CD4-positive, alpha-beta T cell treated with Interleukin-15 for 4 hours (primary cell): ENCODE measurements at places on chromosomes 13 and 19.
A peak's percentile ranks its signal among the peaks of the same experiment; 100 is the strongest.

DNA sequence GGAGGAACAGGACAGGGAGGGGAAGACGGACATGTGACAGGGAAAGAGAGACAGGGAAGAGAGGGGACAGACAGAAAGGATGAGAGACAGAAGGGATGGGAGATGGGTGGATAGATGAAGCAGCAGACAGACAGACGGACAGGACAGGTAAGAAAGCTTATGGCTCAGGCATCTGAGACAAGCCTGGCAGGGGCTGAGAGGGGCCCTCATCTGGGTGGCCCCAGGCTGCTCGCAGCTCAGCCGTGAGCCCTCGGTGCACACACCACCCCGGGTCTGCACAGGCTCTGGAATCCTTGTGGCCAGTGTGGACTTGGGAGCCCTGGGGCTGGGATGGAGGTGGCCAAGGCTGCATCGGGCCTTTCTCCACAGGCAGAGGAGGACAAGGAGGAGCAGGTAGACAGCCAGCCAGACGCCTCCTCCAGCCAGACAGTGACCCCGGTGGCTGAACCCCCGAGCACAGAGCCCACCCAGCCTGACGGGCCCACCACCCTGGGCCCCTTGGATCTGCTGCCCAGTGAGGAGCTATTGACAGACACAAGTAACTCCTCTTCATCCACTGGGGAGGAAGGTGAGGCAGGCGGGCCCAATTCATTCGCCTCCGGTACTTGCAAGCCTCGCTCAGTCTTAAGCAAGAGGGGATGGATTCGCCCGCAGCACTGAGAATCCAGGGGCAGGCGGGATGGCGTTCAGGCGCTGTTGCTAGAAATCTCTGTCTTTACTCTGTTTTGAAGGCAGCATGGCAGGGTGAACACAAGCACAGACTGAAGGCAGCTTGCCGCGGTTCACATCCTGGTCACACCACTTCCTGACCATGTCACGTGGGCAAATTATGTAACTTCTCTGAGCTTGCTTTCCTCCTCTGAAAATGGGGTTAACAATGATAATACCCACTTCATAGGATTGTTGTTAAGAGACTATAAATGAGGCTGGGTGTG is 14.0 kb downstream of the GRAMD1A start:
- DNase-seq: peak; percentile 75

- DNase-seq: no peak
Measured at GRCh38 chr19:48716562-48717291, 2.8 kb downstream of the MAMSTR start.

GRCh38 chr13:51520524-51520923 is 63.7 kb upstream of the WDFY2 start:
- DNase-seq: no peak

DNA sequence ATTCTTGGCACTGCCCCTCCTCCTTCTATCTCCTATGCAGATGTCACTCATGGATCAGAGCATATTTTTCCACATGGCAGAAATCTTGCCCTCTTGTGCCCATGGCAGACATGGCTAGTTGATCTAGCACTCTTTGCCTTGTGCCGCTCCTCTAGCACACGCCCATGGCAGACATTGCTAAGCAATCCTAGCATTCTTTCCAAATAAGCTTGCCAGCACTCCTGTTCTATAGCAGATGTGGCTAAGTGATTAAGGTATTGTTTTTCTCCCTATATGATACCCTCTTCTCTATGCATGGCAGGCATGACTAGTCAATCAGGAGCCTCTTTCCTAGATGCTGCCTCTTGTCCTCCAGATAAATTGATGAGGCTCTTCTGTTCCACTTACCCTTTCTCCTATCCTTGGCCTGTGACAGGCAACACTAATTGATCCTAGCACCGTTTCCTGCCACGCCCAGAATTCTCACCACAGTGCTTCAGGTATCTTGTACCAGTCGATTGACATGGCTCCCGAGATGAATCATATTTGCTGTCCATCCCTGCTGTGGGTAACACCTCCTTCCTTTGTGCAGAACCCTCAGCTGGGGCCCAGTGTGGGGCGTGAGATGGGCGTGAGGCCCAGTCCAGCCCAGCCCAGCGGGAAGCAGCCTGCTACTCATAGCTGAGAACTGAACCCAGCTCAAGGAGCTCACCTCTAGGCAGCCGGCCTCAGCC is 26.9 kb downstream of the TMED1 start:
- peak; percentile 68 for DNase-seq

- DNase-seq: no peak
Measured at GRCh38 chr19:5193192-5193591, 147.4 kb downstream of the PTPRS start.

DNA sequence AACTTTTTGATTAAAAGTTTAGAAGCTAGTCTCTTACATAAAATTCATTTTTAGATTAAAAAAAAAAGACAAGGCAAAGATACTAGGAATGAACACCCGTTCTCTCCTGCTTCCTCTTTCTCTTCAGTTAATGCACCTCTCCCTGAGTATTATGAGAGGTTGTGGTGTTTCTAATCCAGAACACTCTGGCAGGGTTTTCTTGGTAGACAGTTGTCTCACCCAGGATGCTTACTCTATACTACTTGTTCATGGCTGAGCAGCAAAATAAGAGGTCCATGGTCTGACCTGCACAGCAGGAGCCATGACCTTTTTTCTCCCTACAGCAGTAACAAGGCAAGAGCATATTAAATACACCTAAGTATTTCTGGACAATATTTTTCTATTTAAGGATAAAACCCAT is 62.0 kb downstream of the MICU2 start:
- no peak for DNase-seq

DNA sequence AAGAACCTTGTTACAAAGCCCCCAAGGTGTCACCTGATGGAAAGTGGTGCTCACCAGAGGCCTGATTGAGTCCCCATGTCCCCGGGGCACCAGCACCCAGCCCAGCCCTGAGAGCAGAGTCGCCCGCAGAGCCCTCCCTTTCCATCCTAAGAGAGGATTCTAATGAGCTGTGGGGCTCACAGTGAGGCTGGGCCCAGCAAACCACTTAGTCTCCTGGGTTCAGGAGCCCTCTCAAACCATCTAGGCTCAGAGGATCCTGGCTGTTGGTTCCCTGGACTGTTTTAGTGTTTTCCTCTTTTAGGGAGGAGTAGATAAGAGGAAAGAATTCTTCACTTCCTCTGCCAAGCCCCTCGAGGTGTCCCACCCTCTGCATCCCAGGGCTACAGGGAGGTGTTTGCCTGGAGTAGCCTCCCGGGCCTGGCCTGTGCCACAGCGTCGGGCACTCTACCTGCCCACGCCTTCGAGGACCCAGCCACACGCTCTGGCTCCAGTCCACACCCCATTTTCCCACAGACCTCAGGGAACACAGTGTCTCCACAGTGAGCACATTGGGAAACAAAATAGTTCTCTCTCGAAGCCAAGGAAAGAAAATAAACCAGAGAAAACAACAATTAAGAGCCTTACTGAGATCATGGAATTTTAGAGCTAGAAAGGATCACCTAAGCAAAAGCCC is 34.4 kb downstream of the DHRS12 start:
- DNase-seq: no peak

GRCh38 chr13:109166804-109167203 is 537.4 kb downstream of the MYO16 start:
- DNase-seq: no peak

DNA sequence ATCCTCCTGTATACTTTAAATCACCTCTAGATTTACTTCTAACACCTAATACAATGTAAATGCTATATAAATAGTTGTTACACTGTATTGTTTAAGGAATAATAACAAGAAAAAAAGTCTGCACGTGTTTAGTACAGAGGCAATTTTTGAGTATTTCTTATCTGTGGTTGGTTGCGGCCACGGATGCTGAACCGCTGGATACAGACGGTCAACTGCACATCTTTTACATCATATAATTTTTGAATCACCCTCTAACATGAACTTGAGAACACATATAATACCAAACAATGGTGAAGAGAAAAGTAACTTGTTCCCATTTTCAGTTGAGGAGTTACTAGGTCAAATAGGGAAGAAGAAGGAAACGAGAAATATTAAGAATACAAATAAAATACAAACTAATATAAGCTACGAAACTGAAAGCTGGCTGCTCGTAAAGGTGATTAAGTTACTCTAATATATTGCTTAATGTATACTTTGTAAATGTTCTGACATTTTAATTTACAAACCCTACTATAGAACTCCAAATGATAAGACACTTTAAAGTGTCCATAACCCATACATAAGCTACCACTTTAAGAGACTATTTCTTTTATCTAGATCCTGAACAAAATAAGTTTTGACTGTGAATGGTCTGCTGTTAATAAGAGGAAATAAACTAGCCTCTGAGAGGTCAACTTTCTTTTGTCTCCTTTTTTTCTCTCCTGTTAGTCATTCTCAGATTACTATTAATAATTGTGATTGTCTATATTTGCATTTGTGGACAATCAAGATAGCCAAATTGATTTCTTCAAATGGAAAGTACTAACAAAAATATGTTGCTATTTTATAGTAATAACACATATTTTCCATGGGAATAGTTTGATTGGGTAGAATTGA is 457.4 kb downstream of the DIAPH3 start:
- DNase-seq: no peak

GRCh38 chr19:16465239-16465638 is 6.5 kb downstream of the EPS15L1 start:
- no peak for DNase-seq

GRCh38 chr19:47302249-47302648 is 7.4 kb upstream of the C5AR1 start:
- no peak for DNase-seq

- no peak for DNase-seq
Measured at GRCh38 chr13:42740753-42741152, 40.6 kb upstream of the FAM216B start.

GRCh38 chr13:97395447-97396136 is 38.4 kb upstream of the RAP2A start:
- DNase-seq: no peak
